NCI-H2227 treated with DMSO at 0.1 percent for 48 hours (cell line): ENCODE measurements at places on chromosomes 12 and 14.

- DNase-seq = no peak
Observed at GRCh38 chr14:56378046-56378445, 201.6 kb upstream of the TMEM260 start.

DNA sequence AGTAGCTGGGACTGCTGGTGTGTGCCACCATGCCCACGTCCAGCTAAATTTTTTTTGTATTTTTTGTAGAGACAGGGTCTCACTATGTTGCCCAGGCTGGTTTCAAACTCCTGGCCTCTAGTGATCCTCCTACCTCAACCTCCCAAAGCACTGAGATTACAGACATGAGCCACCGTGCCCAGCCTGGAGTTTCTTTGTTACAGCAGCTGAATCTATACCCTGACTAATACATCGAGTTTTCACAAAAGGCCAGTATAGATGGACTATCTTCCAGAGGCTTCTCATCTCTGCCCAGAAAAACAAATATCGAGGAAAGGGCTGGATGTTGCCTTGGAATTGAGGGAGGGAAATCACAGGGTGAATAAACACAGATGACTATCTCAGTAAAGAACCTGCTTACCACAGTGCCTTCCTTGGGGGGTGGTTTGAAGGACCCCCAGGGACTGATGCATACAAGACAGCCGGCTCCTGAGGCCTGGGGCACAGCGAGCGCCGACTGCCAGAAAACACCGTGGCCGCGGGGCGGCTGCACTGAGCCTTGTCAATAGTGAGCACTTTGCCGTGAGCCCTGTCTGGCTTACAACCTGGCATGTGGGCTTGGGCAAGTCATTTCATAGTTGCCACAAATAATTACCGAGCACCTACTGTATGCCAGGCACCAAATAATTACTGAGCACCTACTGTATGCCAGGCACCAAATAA, 111.9 kb downstream of the SCARB1 start:
- DNase-seq = no peak

GRCh38 chr14:100885196-100885595, 18.3 kb downstream of the RTL1 start:
- DNase-seq = no peak

DNA sequence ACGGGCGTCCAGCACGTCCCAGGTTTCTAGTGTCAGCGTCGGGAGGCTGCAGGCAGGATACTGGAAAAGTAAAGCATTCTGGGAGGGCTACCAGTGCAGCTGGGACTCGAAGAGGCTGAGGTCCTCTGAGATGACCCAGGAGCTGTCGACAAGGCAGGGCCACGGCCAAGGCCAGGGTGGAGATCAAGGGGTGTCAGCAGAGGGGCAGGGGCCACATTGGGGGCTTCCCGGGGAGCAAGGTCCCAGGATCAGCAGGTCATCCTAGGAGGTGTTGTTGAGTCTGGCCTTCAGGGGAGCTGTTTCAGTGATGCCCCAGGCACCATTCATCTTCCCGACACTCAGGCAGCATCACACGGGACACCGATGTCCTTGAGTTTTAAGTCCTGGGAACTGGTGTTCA, 377.8 kb upstream of the SFSWAP start:
- no peak for DNase-seq

DNA sequence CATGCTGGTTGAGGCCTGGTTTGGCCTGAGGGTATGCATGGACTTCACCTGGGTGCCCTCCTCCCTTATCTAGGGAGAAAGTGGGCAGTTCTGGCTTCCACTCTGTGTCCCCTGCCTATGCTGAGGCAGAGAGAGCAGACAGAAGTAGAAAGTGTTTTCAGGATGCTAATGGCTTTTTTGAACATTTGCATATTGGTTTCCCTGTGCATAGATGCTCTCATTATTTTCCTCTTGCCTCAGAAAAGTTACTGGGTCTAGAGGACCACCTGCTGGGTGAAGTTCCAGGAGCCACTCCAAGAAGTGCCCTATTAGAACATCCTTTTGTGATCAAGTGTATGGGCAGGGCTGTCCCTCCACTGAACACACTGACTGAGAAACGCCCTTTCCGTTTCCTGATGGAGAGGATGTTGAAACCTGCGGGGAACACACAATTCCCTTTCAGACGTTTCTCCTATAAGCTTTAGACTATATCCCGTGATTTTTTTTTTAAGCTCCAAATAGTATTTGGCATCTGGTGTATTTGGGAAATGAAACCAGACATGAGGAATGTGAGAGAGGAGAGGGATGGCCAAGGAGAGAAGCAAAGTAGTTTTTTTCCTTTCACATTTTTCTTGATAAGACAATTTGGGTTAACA, 66.6 kb downstream of the DAAM1 start:
- peak; percentile 22 for DNase-seq

GRCh38 chr12:12474931-12475795, 87.5 kb downstream of the DUSP16 start:
- no peak for DNase-seq

DNA sequence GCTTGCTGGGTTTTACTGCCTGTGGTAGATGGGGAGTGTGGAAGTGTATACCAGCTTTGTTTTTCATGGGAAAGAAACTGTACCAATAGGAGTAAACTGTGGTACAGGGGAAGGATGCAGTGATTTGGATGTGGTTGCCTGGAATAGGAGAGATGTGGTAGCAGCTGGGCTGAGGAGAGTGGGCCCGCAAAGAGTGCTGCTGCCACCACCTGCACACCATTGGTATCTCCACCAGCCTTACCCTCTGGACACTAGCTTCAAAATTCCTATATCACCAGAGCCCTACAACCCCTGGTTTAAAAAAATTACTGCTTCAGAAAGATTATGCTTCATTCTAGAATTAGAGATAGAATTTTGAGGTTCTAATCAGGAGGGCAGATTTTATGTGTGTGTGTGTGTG, 53.6 kb downstream of the AKAP6 start:
- peak; percentile 26 for DNase-seq

DNA sequence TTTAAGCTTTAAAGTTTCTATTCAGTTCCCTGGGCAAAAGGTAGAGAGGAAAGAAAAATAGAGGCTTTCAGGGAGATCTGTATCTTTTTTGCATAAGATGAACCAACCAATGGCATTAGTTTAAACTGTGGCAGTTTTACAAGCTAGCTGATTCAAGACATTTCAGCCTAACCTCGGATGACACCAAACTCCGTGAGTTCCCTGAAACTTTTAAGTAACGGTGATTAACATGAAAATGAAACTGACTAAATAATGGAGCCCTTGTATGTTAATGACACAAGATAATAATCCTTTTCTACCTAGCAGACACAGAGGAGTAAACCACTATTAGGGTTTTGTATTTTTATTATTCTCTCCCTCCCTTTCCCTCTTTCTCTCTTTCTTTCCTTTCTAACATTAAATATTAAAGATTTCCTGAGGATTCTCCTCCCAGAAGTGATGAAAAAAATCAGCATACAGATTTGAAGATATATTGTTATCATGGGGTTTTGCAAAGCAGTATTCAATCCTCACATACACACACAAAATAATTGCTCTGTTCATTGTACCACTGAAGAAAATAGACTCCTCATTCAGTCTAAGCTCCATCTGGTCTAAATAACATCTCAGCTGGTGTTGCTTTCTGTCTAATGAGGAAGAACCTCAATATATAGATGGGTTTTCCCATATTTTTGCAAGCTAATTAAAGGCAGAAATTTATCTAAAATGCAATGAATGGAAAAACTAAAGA, 483.8 kb downstream of the NOVA1 start:
- DNase-seq = no peak
